ENCODE measurements at places on chromosomes 7 and 10. TPM values are rescaled to one million over a fixed set of nuclear protein-coding genes. Genes with fewer than 3 reads are reported as not detected.

DNA sequence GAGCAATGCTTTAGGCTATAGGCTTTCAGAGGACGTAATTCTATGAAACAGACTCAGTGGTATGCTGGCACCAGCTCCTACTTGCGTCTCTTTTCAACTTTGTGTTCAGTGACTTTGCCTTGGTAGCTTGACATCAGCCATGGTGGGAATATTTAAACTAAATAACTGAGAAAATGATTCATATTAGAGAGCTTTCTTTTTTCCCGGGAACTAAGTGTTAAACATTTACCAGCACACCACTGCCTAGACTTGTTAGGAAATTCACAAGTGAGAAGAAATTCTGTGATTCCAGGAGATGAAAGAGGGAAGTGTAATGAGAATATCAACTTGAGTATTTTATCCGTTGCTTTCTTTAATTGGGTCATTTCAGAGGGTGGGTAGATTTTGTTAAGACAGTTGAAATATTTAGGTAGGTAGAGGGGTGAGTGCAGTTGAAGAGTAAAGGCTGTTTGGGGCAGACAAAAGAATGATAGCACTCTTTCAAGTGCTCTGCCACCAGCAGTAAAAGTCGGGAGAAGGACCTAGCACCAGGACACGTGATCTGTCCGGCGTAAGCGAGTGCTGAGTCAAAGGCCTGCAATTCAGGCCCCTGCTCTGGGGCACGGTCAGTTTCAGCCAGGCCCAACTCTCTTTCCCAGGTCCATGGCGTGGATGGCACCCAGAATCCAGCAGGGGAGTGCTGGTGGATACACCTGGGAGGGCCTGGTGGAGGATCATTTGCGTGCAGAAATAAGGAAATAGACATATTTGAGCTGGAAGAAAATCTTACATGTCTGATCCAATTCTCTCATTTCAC lies 206.3 kb downstream of the SNX10 start:
- DNase-seq: no peak

DNA sequence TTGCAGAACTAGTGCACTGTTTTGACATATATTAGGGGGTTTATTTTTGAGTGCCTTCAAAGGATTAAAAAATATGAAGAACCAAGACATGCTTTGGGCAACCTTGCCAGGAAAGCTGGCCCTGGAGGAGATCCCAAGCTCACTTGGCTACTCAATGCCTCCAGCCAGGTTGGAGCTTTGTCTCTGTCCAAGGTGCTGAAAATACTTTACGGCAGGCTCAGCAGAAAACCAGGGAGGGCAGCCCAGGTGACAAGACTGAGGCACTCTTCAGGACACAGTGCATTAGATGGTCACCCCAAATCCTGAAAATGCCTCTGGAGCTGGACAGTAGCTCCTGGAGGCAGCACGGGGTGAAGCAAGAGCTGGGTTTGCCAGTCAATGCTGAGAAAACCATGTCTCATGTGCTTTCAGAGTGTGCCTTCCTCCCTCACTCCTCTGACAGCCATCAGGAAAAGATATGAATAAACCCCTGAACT lies 5.8 kb upstream of the KCNH2 start:
- DNase-seq: peak; percentile 61

- no peak for DNase-seq
These were observed 3.9 kb upstream of the EPC1 start for GRCh38 chr10:32350811-32351350.

DNA sequence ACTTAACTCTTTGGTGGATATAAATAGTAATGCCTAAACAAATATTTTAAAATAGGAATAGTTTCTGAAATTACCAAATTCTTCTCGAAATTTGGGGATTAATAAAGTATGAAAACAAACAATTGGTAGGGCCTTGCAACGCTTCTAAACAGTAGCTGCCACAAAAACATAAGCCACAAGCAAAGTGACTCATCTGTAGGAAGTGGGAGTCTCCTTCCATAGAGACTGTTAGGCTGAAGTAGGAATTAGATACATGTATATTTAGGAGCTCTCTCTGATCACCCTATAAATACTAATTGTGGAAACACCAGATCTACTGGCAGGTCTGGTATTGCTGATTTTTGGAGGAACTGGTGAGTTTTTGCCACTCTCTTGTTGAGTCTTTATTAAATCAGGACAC lies 5.7 kb upstream of the LMOD2 start:
- no peak for DNase-seq

DNA sequence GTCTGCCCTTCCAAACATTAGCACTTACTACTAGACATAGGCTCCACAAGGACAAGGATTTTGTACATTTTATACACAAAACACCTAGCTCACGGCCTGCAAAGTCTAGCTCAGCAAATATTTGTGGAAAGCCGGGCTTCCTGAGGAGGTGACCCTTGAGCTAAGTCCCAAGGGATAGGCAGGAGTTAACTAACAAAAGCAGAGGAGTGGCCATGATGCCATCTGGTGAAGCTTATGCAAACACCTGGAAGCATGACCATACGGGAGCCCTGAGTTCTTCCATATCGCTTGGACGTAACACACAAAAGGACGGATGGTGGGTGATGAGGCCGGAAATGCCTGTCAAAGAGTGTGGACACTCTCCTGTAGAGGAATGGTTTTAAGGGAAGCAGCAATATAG lies 25.9 kb upstream of the YAE1 start:
- DNase-seq: no peak

DNA sequence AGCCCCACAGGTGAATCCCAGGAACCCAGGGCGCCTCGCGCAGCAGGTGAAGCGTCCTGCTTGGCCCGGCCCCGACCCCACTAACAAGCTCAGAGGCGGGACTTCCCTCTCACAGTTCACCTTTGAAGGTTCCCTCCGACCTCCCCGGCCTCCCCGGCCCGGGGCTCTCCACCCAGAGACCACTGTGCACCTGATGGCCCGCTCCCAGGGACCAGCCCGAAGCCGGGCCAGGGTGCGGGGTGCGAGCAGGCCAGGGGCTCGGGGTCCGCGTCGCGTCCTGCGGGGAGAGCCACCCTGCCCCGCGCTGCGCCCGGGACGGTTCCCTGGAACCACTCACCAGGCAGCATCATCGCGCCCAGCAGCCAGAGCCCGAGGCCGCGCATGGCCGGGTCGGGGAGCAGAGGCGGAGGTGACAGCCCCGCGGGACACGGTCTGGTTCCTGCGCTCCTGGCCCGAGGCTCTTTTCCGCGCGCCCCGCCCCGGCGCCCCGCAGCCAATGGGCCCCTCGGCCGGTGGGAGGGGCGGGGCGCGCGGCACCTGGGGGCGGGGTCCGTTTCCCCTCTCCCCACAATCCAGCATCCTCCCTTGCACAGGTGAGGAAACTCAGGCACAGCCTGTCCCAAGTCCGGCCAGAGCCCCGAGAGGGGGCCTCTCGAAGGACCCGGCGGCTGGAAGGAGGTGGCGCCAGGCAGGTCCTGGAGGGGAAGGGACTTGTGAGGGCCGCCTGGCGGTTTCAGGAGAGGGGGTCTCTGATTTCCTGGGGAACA lies at the start of gene ADAM8:
ADAM8 (minus strand) TSS at position 434 of the 767 bp plus-strand sequence; CDS start at position 383, 51 bp downstream.
- peak; percentile 85 for DNase-seq

DNA sequence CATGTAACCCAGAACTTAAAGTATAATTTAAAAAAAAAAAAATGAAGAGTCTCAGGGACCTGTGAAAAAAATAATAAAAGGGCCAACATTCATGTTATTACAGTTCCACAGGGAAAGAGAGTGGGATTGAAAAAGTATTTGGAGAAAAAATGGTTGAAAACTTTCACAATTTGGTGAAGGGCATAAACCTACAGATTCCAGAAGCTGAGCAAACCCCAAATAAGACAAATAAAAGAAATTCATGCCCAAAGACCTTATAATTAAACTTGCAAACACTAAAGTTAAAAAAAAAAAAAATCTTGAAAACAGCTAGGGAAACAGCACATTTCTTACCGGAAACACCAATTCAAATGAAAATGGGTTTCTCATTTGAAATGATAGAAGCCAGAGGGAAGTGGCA lies 19.9 kb downstream of the VPS41 start:
- DNase-seq: no peak

DNA sequence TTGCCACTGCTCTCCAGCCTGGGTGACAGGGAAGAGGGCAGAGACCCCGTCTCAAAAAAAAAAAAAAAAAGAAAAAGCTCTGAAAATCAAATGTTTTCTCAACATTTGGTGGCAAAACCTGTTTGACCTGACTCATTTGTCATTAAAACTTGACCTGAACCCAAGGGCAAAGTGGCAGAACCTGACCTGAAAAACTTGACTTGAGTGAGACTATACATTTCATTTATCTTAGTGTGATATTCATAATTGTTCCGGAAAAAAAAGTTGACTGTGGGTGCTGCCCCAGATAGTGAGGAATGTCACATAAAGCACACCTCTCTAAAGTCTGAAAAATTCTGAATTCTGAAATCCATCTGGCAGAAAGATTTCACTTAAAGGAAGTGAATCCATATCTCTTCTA lies 2.3 kb upstream of the TAX1BP1 start:
- DNase-seq: no peak

GRCh38 chr7:102813191-102814024 lies 64.6 kb downstream of the FAM185A start:
- no peak for DNase-seq

- no peak for DNase-seq
These were observed 208.4 kb upstream of the KCND2 start for GRCh38 chr7:120064565-120064964.

- DNase-seq: no peak
These were observed 110.7 kb downstream of the LRMDA start for GRCh38 chr10:75542084-75542483.

GRCh38 chr10:26438534-26439341 lies 597 bp downstream of the APBB1IP start:
- DNase-seq: peak; percentile 77

GRCh38 chr7:66697449-66698438 lies 42.8 kb upstream of the RABGEF1 start:
- no peak for DNase-seq

DNA sequence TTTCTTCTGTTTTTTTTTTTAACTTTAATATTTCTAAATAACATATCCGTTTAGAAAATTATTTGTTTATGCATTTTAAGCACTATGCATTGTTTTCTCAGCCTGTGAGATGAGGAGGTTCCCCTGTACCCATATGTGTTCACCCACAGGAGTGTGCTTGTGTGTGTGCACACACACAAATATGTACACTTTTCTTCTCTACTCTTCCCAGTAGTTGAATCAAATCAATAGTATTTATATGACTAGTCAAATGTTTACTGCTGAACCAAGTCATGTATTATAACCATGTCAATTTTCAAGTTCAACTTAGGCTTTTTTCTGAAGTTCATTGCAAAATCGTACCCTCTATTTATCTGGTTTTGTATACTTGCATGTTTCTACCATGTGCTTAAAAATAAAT lies 37.3 kb downstream of the HDAC9 start:
- DNase-seq: no peak

DNA sequence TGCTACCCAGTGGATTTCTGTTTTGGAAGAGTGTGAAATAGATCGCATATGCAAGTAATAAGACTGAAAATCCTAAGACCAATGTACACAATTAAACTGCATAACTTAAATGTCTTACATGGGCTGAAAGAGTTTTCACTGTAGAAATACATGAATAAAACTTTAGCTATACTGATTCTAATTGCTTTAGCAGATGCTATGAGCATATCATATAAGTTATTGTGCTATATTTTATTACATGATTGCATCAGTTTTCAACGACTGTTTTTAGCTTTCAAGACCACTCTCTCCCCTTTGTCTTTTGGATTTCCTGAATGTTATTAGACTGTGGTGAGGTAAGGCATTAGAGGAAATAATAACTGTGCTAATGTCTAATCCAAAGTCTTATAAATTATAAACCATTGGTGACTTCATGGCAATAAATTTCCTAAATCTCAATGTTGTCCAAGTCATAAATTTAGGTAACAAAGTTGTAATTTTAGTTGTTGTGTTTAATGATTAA lies 124.5 kb downstream of the SEMA3A start:
- DNase-seq: no peak

- DNase-seq: peak; percentile 85
These were observed 38.8 kb downstream of the PSAP start for GRCh38 chr10:71812016-71812912.

DNA sequence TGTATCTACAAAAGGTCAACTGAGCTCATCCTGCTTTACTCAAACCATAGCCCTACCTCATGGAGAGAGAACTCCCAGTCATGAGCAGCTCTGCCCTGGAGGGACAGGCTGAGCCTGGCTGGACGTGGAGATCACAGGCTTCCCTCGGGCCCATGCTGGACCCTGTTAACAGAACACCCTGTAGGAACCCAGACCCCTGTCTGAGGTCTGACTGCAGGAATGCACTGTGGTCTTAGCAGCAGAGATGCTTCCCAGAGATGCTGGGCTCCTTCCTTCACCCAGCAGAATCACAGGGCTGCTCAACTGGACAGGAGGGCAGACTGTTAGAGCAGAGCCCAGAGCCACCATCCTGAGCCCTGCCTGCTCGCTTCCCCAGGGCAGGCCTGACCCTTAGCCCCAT lies 814 bp downstream of the TMEM72 start:
- DNase-seq: no peak

DNA sequence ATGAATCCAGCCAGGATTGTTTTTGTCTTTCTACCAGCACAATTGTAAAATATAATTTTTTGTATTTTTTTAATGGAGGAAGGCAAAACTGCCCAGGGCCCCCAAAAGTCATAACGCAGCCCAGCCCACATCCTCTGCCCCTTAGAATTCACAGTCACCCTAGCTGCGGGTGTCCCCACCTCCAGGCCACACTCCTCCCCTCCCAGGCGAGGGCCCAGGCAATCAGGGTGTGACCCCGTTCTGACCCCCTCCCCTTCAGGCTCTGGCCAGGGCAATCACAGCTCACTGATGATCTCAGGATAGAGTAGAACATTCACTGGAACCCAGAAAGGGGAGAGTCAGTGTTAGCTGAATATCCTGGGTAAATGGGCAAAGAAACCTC lies 92.0 kb upstream of the MACROH2A2 start:
- DNase-seq: no peak

- no peak for DNase-seq
These were observed 5.4 kb downstream of the EMX2 start for GRCh38 chr10:117547716-117548668.

DNA sequence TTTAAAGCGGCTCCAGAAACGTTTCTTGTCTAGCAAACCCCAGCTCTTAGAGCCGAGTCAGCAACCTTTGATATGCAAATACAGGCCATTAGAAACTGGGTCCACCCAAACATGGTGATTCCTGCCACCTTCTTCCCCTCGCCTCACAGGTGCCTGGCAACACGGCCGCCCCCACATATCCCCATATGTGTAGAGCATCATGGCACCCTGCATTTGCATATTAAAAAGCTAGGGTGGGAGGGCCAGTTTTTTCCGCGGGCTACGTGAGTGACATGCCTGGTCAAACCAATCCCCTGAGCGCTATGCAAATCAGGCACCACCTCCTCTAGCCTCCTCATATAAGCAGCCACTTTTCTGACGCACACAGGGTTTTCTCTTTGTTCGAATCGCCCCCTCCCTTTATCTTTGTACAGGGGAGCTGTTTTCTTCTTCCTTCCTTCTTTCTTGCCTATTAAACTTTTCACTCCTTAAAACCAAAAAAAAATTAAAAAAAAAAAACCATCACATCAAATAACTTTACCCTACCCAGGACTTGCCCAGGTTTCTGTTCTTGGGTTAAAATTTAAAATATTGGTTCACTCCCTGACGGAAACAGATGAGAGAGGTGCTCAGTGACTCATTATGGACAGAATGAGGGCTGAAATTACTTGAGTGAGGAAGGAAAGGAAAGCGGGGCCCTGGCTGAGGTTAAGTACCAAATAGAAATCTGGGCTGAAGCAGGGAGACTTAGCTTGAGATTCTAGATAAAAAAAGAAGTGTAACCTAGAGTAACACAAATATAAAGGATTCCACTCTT lies 59.8 kb downstream of the COA1 start:
- peak; percentile 64 for DNase-seq

Gene AOAH
- 4.7 TPM for total RNA-seq

Gene RPS24
- 1,206 TPM for total RNA-seq

Gene VWC2
- total RNA-seq: not detected

Gene GIMAP7
- 0.30 TPM for total RNA-seq

Gene GRIFIN
- total RNA-seq: not detected

Gene ECHDC3
- total RNA-seq: 9.6 TPM

Gene OR6V1
- not detected for total RNA-seq

Gene IFIT2
- total RNA-seq: 13.4 TPM

Data from B cell (primary cell).